ENCODE measurements at places on chromosomes 1 and 21. TPM values are rescaled to one million over a fixed set of nuclear protein-coding genes. Genes with fewer than 3 reads are reported as not detected.

Gene GSTM4
- 17.1 TPM for polyA plus RNA-seq

Gene CFHR3
- 0.24 TPM for polyA plus RNA-seq

Gene NUDT4B
- 0.26 TPM for polyA plus RNA-seq

Gene AVPR1B
- not detected for polyA plus RNA-seq

Gene WNT3A
- polyA plus RNA-seq = 1.6 TPM

DNA sequence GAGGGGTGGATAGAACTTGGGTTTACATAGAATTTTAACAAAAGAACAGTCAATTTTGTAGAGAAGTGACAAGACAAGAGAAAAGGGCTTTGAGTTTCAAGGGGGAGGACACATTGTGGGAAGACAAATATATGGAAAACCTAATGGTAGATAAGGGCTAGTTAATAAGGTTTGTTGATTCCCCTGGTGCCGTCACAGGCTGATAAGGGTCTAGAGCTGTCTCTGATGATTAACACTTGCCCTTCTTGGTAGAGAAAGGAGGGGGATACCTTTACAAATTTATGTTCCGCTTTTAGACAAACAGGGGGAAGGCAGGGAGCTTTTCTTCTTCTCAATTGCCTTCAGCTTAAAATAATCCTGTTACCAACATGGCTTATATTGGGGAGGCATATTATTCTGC, 124.3 kb downstream of the ETS2 start:
- DNase-seq = no peak
- no peaks in the 10 kb centered on the region for H3K27me3 ChIP-seq
- no peak overlapping the region for H3K27ac ChIP-seq
- no peaks in the 10 kb centered on the region for H3K36me3 ChIP-seq
- H3K4me1 ChIP-seq = peaks cover 30% of the 10 kb centered on the region
- H3K4me3 ChIP-seq = no peak overlapping the region

GRCh38 chr1:35499231-35499630, 58.0 kb downstream of the KIAA0319L start:
- no peak for DNase-seq
- peaks cover 3% of the 10 kb centered on the region for H3K4me1 ChIP-seq
- H3K27ac ChIP-seq = no peak overlapping the region
- H3K36me3 ChIP-seq = no peaks in the 10 kb centered on the region
- H3K4me3 ChIP-seq = no peak overlapping the region

DNA sequence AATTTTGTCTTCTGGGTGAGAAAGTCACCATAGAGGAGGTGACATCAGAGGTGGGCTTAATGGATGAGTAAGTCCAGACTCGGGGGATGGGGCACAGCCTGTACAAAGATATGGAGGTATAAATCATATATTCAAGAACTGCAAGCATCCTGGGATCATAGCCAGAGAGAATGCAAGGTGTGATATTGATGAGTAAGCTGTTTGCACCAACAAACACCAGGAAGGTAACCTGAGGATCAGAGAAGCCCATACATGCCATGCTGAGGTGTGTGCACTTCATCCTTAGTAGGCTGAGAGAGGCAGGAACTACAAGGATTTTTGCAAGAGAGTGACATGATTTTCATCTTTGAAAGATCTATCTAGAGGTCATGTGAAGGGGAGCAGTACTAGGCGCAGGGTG, 306.4 kb downstream of the HHAT start:
- H3K27me3 ChIP-seq = no peaks in the 10 kb centered on the region
- H3K36me3 ChIP-seq = no peaks in the 10 kb centered on the region
- no peak overlapping the region for H3K27ac ChIP-seq
- DNase-seq = no peak
- no peaks in the 10 kb centered on the region for H3K4me1 ChIP-seq

DNA sequence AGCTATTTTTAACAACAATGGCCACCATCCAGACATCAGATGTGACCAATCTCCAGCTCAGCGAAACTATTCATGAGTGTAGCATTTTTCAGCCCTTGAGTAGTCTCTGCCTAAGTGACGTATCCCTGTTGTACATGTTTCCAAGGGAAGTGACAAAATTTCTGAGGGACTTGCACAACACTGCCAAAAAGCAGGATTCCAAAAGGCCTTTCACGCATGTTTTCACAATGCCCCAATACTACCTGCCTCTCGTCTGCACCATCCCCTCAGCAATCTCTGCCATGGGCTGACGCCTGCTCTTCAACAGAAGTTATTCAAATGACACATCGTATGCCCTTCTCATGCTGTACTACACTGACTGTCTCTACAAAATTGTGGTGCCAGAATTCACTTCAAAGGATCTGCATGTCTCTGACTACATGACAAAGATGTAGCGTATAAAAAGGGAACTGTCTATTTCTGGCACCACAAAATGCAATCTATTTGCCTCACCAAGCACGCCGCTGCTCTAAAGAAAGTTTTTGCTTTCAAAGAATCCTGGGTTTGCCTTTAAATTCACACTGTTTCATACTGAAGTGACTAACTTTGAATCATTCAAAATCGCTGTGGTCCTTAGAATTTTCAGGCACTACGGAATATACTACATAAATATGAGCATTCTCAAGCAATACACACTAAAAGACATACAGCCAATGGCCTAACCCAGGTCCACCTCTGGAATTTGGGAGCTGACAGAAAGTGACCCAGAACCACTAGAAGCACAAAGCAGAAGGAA, 32.9 kb downstream of the JAK1 start:
- no peak overlapping the region for H3K4me3 ChIP-seq
- H3K4me1 ChIP-seq = no peaks in the 10 kb centered on the region
- peak overlapping the region; percentile 63 for H3K27ac ChIP-seq
- no peaks in the 10 kb centered on the region for H3K36me3 ChIP-seq
- H3K27me3 ChIP-seq = no peaks in the 10 kb centered on the region
- peak; percentile 24 for DNase-seq

GRCh38 chr1:6998267-6998666, 213.0 kb downstream of the CAMTA1 start:
- no peaks in the 10 kb centered on the region for H3K36me3 ChIP-seq
- H3K4me1 ChIP-seq = no peaks in the 10 kb centered on the region
- H3K27me3 ChIP-seq = no peaks in the 10 kb centered on the region
- H3K4me3 ChIP-seq = no peak overlapping the region
- H3K27ac ChIP-seq = no peak overlapping the region

DNA sequence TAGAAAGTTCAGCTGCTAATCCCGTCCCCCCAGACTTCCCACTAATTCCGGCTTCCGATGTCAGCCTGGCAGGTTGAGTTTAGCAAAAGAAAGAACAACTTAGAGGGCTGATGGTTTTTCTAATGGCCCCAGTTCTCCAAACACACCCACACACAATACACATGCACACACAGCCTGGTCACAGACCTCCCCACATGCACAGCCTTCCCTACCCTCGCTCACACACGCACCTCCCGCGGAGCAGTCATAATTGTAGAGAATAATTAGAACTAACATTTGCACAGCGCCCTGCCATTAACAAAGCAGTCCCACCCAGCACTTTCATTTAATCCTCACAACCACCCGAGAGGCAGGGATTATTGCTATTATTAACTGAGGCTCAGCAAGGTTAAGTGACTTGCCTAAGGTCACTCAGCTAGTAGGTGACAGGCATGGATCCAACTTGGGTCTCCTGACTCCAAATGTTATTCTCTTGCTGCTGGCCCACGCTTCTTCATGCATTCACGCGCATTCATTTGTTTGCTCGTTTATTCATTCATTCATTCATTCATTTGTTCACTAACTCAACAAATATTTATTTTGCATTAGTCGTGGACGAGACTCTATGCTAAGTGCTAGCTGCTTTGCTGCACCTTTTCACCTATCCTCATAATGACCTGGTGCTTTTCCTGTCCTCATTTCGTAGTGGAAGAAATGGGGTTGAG, 274.9 kb downstream of the FOXD2 start:
- H3K4me1 ChIP-seq = peaks cover 2% of the 10 kb centered on the region
- no peak overlapping the region for H3K4me3 ChIP-seq
- H3K27me3 ChIP-seq = peaks cover 60% of the 10 kb centered on the region
- no peaks in the 10 kb centered on the region for H3K36me3 ChIP-seq
- no peak overlapping the region for H3K27ac ChIP-seq

- no peaks in the 10 kb centered on the region for H3K27me3 ChIP-seq
- no peak overlapping the region for H3K27ac ChIP-seq
- H3K36me3 ChIP-seq = no peaks in the 10 kb centered on the region
- H3K4me3 ChIP-seq = no peak overlapping the region
- DNase-seq = no peak
Measured at GRCh38 chr1:99829269-99829668, 20.9 kb upstream of the AGL start.

DNA sequence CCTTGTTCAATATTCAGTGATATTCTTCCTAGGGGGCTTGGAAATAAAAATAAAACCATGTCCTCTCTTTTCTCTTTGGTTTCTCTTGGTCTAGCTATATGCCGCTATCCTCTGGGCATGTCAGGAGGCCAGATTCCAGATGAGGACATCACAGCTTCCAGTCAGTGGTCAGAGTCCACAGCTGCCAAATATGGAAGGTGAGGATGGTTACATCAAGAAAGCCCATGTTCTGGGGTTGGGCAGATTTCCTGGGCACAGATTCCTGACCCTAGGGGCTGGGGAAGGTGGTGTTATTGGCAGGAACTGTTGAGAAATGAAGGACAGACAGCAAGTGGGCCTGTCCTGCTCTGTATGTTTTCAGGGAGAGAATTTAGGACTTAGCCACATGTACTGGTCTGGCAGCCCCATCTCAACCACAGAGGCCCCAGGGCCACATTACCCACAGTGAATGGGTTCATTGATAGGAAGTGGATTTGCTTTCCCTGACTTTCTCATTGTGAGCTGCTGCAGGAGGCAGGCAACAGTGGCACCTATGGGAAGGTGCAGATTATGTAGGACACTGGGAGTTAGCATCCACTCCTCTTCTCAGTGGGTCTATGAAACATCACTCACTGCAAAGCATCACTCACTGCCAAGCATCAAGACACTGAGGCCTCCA, 37.4 kb upstream of the HSD17B7 start:
- H3K4me1 ChIP-seq = no peaks in the 10 kb centered on the region
- no peak for DNase-seq
- H3K27ac ChIP-seq = no peak overlapping the region
- no peak overlapping the region for H3K4me3 ChIP-seq
- H3K36me3 ChIP-seq = peaks cover 2% of the 10 kb centered on the region
- no peaks in the 10 kb centered on the region for H3K27me3 ChIP-seq

- peak overlapping the region; percentile 10 for H3K27ac ChIP-seq
- no peak overlapping the region for H3K4me3 ChIP-seq
- H3K36me3 ChIP-seq = no peaks in the 10 kb centered on the region
- H3K27me3 ChIP-seq = no peaks in the 10 kb centered on the region
Measured at GRCh38 chr1:66337249-66337648, 196.7 kb upstream of the SGIP1 start.

DNA sequence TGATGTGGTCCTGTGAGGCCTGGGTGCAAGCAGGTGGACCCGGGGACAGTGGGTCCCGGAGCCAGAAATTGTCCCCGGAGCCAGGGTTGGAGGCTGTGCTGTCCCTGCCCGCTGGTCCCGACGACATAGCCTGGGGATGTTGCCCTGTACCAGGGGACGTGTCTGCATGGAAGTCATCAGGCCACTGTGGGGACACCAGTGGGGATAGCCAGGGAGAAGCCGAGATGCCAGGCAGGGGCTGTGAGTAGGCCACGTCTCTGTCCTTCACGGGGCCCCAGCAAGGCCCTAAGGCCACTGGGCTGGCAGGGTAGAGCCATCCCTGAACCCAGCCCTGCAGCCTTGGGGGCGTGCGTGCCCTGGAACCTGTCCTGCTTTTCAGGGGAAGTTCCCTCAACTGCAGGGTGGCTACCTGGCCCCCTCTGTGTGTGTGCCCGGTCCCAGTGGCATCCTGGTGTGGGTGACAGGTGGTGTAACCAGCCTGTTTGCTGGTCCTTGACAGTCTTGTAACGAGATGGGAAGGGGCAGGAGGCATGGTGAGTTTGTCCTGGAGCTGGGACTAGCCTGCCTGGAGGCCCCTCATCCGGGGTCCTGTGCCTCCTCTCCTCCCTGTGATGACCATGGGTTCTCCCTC, 73.2 kb downstream of the OBSCN start:
- H3K27me3 ChIP-seq = no peaks in the 10 kb centered on the region
- no peak overlapping the region for H3K4me3 ChIP-seq
- no peaks in the 10 kb centered on the region for H3K4me1 ChIP-seq
- H3K36me3 ChIP-seq = no peaks in the 10 kb centered on the region

DNA sequence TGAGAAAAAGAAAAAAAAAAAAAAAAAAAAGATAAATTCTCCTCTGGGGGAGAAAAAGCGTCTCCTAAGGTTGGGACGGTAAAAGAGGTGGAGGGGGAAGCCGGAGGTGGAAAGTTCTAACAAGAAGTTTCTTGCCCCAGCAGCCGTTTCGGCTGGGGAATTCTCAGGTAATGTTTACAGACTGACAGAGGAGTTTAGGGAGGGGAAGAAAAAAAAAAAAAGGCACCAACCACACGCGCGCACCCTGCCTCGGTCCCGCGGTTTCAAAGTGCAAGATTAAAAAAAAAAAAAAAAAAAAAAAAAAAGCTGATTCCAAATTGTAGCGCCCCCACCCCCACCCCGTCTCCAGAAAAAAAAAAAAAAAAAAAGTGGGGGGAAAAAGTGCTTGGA, 504 bp downstream of the DHRS3 start:
- H3K27ac ChIP-seq = peak overlapping the region; percentile 90
- H3K4me3 ChIP-seq = peak overlapping the region; percentile 76
- DNase-seq = no peak
- H3K36me3 ChIP-seq = no peaks in the 10 kb centered on the region
- no peaks in the 10 kb centered on the region for H3K27me3 ChIP-seq

Data from lung (tissue), 17 donors.